Activated T-helper 1 cell treated with anti-CD3 and anti-CD28 coated beads, Interleukin-2, amount 50 U/mL, for 16 hours (primary cell): ENCODE measurements at places on chromosomes 2 and 18.

GRCh38 chr2:176398243-176399073, 129.2 kb downstream of the MTX2 start:
- DNase-seq = no peak

GRCh38 chr2:44119878-44120277, 48.8 kb upstream of the PPM1B start:
- DNase-seq = no peak

DNA sequence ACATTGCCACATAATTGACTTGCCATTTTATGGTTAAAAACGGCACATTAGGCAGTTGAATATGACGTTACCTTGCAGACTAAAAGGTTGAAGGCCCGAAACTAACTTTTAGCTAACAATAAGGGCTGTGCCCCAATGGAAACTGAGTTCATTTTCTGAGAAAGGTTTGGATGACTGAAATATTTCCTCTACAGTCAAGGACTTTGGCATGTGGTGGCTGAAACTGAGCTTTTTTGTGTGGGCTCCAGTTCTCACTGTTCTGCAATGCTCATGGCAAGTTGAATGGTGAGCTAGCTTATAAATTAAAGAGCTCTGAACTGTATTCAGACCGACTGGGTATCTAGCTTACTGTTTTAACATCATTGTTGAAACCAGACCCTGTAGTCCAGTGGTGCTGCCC, 23.8 kb upstream of the TXNDC2 start:
- no peak for DNase-seq

DNA sequence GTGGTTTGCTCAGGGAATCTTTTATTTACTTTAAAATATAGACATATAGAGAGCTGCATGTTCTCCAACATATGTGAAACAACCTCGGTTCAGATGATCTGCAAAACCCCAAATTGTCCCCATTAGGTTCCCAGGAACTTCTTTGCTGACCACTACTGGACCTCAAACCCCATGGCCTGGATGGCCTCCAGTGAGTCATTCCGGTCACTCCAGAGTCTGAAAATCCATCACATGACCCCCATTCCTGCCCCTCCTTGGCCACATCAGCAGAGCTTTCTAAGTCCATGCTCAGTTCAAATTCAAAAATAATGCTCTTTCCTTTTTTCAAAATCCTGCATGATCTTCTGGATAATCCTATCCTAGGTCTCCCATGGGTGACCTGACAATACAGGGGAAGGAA, 271.0 kb downstream of the TNS1 start:
- DNase-seq = no peak

DNA sequence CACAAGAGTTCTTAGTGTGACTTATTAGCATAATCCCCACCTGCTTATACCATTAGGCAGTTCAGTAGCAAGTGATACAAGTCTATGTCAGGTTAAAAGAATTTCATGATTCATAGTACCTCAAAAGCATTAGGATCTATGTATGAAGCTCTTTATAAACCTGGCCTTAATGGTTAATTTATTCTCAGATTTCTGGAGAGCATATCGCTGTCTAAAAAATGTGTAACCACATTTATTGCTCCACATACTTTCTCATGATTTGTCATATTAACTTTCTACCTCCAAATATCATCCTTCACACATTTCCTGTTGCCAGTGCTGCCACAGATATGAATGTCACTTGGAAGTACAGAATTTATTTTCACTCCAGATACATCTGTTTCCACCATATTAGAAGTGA, 332.8 kb upstream of the MAP2 start:
- no peak for DNase-seq
